ENCODE measurements at places on chromosomes 2 and 18.

GRCh38 chr2:134207589-134208209, 46.2 kb upstream of the MGAT5 start:
- peak; percentile 35 for DNase-seq

- no peak for DNase-seq
Observed at GRCh38 chr2:55311444-55311870, 42.4 kb upstream of the MTIF2 start.

DNA sequence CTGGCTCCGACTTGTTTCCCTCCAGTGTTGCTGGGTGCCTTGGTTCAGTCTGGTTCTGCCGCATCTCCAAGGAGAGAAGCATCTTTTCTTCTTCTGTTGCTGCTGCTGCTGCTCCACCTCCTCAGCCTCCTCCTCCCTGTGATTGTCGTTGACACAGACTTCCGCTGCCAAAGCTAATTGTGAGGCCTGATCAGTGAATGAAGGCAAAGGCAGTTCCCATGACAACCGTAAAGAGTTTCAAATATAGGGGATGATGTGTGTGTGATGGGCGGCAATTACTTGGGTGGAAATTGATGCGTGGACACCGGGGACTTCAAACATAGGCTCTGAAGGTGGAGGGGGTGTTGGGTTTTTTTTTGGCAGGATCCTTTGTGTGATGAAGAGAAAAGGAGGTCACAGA, 13.7 kb downstream of the TET3 start:
- DNase-seq = no peak

DNA sequence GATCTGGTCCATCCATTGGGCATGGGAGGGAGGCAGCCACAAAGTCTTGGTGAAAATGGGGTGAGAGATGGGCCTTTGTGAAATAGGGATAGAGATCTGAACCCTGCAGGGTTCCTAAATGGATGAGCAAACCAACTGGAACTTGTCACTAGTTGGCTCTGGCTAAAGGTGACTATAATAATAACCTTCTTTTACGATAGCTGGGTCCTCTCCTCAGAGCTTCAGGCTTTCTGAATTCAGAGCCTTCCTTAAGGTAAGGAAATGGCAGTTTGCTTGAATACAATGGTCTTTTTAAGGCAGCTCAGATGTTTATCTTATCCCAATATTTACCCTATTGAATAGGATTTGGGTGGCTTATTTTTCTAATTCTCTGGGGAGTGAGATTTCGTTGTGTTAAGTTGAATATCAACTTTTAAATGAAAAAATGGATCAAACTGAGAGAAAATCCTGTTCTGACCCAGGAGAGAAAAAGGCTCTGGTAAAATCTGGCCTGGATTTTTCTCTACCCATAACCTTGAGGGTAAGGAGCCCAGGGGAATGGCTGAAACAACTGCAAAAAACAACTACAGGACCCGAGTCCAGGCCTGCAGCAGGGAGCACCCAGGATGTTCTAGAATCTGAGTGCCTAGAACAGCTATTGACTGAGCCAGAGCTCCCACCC, 61.1 kb upstream of the CXCR4 start:
- DNase-seq = no peak
